Pons (tissue), 1 donor: ENCODE measurements at places on chromosomes 12 and 14.

DNA sequence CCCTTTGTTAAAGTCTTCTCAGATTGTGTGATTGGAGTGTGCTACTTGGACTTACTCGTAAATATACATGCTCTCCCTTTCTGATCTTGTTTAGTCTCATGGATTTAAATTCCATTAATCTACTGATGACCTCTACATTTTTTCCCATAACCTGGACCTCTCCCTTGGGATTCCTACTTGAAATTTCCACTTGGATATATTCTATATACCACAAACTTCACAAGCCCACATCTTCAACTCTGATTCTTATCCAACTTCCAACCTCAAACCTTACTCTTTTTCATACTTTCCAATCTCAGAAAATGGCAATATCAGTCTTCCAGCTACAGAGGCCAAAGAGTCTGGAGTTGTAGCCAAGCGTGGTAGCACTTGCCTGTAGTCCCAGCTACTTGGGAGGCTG is 49.1 kb upstream of the OTOGL start:
- DNase-seq: no peak

DNA sequence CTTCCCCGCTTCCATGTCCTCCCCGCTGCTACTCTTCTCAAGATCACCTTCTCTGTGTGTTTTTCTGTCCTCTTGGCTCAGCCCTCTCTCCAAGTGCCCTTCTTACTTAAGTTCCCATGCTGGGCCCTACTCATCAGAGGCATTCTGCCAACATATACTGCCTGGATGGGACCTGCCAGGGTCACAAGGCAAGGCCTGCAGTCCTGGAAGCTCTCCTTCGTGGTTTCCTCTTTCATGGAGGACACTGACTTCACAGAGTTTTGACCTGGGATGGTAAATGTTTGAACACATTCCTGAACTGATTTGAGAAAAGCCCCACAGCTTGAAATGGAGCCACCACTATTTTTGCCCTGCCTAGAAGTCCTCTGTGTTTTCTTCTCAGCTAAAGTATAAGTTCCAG is 140.9 kb downstream of the TMEM30B start:
- no peak for DNase-seq

- DNase-seq: no peak
These were observed 1850.6 kb upstream of the SEL1L start for GRCh38 chr14:83384253-83384652.

- no peak for DNase-seq
These were observed 353.0 kb downstream of the CCDC91 start for GRCh38 chr12:28543021-28543890.

DNA sequence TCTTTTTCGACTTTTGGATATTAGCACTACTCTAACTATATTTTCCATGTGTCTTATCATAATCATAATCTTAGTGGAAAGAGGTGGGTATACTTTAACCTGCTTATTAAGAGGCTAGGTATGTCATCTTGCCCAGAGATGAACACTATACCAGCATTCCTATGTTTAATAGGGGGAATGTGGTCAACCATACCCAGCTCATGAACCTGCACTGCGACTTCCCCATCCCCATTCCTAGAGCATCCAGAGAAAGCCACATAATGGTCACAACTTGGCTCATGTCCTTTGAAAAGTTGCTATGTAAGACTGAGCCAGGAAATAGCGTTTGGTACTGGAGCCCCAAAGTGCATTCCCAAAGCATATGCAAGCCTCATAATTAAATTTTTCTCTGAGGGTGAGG is 55.2 kb downstream of the TMCC3 start:
- DNase-seq: no peak

DNA sequence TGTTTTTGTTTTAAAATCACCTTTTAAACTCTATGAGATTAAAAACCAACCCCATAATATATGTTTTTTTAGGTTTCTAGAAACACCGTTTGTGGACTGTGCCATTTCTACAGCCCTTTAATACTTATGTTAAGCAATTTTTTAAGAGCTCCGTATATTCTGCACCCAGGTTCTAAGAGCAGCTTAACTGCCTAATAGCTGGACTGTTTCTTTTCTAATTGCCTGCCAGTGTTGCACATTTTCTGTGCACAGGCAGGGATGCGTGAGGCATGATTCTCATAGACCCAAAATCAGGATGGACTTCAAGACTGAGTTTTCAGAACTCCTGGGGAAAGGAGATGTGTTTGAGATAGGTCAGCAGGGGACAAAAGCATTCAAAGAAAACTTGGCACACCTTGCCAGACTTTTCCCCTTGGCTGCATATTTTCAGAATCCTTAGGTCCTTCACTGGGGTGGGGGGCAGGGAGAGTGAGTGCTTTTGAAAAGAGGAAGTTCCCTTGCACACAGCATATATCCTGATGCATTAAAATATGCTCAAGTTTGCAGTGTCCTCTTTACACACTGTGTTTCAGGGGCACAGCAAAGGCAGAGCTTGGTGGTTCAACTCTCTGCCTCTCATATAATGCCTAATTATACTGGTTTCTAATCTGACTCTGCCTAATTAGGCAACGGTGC is 27.9 kb downstream of the TMEM30B start:
- DNase-seq: no peak

- DNase-seq: no peak
These were observed 195.2 kb downstream of the RAD51B start for GRCh38 chr14:68014771-68015170.

GRCh38 chr12:2580821-2581220 is 213.9 kb upstream of the FKBP4 start:
- DNase-seq: no peak

GRCh38 chr12:103399986-103400385 is 95.8 kb downstream of the C12orf42 start:
- peak; percentile 52 for DNase-seq

GRCh38 chr12:16437281-16437816 is 89.9 kb downstream of the MGST1 start:
- no peak for DNase-seq

DNA sequence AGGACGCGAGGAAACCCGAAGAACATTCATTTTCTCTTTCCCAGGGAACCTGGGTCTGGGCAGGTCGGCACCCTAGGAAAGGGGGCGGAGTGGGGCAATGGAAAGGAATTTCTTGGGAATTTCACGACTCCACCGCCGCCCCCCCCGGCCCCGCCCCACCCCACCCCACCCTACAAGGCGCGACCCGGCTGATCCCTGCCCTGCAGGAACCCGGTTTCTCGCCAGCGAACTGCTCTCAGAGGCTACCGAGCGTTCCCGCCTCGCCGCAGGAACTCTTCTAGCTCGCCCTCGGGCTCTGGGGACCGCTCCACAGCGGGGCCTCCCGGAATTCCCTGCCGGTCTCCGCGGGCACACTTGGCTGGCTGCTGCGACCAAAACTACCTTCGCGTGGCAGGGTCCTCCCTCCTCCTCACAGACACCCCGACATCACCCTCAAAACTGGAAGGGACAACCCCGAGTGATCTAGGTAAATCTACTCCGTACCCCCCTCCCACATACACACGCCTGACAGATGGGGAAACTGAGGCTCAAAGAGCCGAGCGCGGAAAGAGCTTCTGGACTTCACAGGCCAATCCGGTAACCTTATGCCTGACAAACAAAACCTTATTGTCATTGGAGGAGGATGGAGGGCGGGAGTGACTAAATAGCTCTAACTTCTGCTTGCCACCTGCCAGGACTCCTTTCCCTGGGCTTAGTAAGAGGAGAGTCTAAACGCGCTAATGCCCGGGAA is 785 bp upstream of the ACTN1 start:
- no peak for DNase-seq

- DNase-seq: no peak
These were observed 33.3 kb downstream of the TDG start for GRCh38 chr12:103998976-103999375.

DNA sequence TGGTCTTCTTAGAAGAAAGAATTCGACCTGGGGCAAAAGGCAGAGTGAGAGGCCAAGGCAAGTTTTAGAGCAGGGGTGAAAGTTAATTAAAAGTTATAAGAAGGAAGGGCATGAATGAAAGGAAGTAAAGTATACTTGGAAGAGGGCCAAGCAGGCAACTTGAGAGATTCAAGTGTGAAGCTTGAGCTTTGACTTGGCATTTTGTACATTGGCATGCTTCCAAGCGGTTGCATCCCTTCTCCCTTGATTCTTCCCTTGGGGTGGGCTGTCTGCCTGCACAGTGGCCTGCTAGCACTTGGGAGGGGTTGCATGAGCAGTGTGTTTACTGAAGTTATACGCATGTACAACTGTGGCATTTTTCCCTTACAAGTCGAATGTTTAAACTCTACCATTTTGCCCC is 74.8 kb upstream of the MGAT4C start:
- no peak for DNase-seq

- DNase-seq: no peak
These were observed 102.7 kb downstream of the TMEM30B start for GRCh38 chr14:61178226-61179060.

- no peak for DNase-seq
These were observed 13.5 kb upstream of the CATSPERB start for GRCh38 chr14:91745344-91745743.

- DNase-seq: no peak
These were observed 4.8 kb downstream of the CRACR2A start for GRCh38 chr12:3747976-3748619.

DNA sequence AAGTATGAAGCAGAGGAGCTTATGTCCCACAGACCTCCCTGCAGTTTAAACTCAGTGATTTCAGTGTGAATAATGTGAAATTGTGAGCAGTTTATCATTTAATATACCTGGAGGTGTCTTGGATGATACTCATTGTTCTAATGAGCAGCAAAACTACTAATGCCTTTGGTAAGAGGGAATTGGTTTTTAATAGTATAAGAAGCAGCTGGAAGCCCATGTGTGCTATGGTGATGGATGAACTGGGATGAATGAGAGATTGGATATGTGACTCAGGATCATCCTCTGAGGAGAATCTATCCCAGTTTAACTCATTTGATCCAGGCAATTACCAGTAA is 7.1 kb upstream of the CCDC184 start:
- DNase-seq: no peak
